ENCODE measurements at places on chromosomes 3 and 15. TPM values are rescaled to one million over a fixed set of nuclear protein-coding genes. Genes with fewer than 3 reads are reported as not detected.

The CCNB2 gene
- total RNA-seq, result 12.2 TPM

The SLC9C1 gene
- not detected for total RNA-seq

The KNL1 gene
- total RNA-seq, result 5.6 TPM

The ZDHHC19 gene
- not detected for total RNA-seq

The PHLDB2 gene
- 134 TPM for total RNA-seq

The DNAJC17 gene
- 38.1 TPM for total RNA-seq

- no peaks in the 10 kb centered on the region for H3K27me3 ChIP-seq
- no peak overlapping the region for H3K27ac ChIP-seq
- no peak overlapping the region for H3K4me3 ChIP-seq
- DNase-seq, result no peak
These were observed 24.6 kb upstream of the ZNF280D start for GRCh38 chr15:56757875-56758274.

DNA sequence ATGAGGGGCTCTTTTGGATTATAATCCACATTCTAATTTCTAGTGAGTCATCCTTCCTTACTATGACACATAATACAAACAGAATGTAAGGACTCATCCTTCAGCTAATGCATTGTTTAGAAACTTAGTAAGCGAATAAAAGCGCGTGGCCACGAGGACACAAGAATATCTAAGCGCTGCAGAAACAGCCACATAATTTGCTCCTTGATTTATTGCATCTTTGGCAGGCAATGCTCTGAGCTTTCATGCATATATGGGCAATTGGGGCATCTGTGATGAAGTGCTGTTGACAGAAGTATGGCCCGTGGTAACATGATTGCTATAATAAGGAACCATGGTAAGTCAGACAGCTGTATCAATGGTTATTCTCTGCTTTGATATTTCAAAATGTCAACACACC lies 191.3 kb upstream of the ZNF385D start:
- no peak overlapping the region for H3K27ac ChIP-seq
- no peak for DNase-seq
- H3K4me3 ChIP-seq, result no peak overlapping the region
- H3K36me3 ChIP-seq, result no peaks in the 10 kb centered on the region

GRCh38 chr15:79065706-79066376 lies 24.7 kb downstream of the RASGRF1 start:
- H3K36me3 ChIP-seq, result no peaks in the 10 kb centered on the region
- H3K4me1 ChIP-seq, result no peaks in the 10 kb centered on the region
- H3K27me3 ChIP-seq, result peaks cover 37% of the 10 kb centered on the region
- H3K4me3 ChIP-seq, result no peak overlapping the region

DNA sequence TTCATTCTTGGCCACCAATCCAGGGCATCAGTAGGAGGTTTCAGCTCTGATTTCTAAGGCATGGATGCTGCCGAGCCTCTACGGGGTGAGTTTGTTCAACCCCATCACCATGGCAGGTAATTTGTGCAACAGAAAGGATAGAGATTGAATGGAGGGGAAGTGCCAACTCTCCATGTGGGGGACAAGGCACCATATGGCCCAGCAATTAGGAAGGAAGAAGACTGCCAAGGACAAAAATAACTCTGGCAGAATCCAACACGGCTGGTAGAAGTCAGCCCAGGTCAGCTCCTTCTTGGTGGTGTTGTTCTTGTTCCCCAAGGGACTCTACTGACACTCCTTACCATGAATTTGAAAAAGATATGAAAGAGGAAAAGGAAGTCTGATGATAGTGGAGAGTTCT lies 503.9 kb downstream of the MAGI1 start:
- DNase-seq, result no peak
- peaks cover 8% of the 10 kb centered on the region for H3K4me1 ChIP-seq
- H3K36me3 ChIP-seq, result no peaks in the 10 kb centered on the region
- no peak overlapping the region for H3K4me3 ChIP-seq

GRCh38 chr3:13881536-13882410 lies 1.9 kb upstream of the WNT7A start:
- no peaks in the 10 kb centered on the region for H3K36me3 ChIP-seq
- H3K4me3 ChIP-seq, result no peak overlapping the region
- peak; percentile 63 for DNase-seq
- H3K27ac ChIP-seq, result no peak overlapping the region

GRCh38 chr3:174498638-174499037 lies 360.5 kb upstream of the NAALADL2 start:
- no peak overlapping the region for H3K4me3 ChIP-seq
- DNase-seq, result no peak
- H3K4me1 ChIP-seq, result peaks cover 30% of the 10 kb centered on the region
- H3K27ac ChIP-seq, result no peak overlapping the region
- H3K27me3 ChIP-seq, result no peaks in the 10 kb centered on the region
- no peaks in the 10 kb centered on the region for H3K36me3 ChIP-seq

DNA sequence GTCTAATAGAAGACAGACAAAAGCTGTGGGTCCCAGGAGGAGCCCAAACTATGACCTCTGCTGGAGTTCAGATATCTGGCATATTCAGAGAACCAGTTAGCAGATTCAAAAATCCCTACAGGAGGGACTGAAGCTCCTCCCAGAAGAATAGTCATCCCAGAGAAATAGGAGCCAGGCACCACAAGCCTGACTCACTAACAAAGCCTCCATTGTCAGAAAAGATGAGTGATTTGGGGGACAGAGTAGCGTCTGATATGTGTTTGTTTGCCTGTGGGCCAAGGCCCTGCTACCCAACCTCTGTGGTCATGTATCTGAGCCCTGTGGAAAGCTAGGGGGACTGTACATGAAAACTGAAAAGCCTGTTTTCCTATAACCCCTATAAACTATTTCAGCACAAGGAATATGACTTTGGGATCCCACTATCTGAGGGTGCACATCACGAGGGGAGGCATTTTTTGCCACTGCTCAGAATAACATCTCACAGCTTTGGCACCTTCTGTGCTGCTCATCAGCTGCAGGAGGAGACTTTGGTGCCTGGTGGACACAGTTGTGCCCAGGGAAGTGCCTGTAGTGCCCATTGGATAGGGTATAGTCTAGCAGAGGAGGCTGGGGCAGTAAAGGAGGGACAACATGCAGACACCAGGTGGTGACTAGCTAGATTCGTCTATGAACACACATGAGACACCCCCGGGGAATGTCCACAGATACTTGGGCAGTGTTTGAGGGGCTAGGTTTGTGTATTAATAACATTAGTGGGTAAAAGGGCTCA lies 9.7 kb upstream of the LARP6 start:
- no peak for DNase-seq
- peak overlapping the region; percentile 91 for H3K27ac ChIP-seq
- no peaks in the 10 kb centered on the region for H3K36me3 ChIP-seq
- H3K27me3 ChIP-seq, result no peaks in the 10 kb centered on the region

DNA sequence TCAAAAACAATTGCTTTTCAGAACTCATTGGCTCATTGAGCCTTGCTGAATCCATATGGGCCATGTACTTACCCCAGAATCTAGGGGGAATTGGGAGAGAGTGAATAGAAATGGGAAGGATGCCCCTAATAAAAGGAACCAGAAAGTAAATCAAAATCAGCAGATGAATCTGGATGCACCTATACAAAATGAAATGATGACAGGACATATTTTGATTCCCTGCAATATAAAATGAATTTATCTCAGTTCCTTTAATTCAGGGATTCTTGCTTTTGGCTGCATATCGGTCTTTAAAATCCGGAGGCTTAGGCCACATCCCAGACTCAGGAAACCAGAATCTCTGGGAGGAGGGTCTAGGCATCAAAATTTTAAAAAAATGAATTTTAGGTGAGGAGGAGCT lies 107.7 kb upstream of the NEO1 start:
- H3K27me3 ChIP-seq, result peaks cover 8% of the 10 kb centered on the region
- DNase-seq, result no peak
- no peaks in the 10 kb centered on the region for H3K4me1 ChIP-seq
- H3K36me3 ChIP-seq, result peaks cover 1% of the 10 kb centered on the region

DNA sequence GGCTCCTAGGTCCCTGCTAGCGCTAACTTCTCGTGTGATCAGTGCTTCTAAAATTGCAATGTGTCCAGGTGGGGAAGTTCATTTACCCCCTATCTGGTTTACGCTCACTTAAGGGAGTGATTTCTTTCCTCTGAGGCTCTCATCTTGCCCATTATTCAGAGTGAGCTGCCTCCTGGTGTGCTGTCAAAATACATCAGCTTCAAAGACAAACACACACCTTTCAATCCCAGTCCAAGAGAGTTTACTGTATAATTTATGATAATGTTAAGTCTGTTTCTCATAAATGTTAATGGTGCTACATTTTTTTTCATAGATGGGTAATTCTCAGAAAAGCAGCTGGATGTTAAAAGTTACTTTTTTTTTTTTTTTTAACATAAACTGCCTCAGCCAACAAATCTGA lies 112.3 kb downstream of the RORA start:
- H3K27me3 ChIP-seq, result peaks cover 8% of the 10 kb centered on the region
- DNase-seq, result no peak
- no peak overlapping the region for H3K27ac ChIP-seq
- peaks cover 4% of the 10 kb centered on the region for H3K4me1 ChIP-seq

DNA sequence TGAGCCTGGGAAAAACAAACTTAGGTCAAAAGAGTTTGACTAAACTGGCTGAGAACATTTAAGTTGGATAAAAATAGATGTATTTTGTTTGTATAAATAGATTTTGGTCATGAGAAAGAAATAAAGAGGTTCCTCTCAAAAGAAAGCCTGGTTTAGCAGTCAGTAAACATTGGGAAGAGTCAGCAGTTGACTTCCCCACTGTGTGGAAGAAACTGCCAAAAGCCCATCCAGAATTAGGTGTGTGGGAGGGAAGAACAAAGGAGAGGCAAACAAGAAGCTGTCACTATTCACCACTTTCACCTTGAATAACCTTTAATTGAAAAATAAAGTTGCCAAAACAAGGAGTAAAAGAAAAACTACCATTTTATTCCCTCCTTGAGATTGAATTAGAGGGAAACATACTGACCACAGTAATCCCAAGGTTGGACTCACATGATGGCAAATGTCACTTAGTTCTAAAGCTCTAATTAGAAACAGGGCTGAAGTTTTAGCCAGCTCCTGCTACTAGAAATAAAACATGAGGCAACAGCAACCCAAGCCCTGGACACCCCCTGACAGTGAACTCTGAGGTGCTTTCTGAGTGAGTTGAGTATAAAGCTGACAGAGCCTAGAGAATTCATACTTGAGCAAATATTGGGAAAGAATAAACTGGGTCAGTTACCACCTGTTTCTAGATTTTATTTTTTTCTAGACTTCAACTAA lies 139.3 kb downstream of the SERPINI1 start:
- DNase-seq, result no peak
- no peak overlapping the region for H3K4me3 ChIP-seq
- H3K27ac ChIP-seq, result no peak overlapping the region
- no peaks in the 10 kb centered on the region for H3K4me1 ChIP-seq
- H3K27me3 ChIP-seq, result peaks cover 27% of the 10 kb centered on the region

- no peak for DNase-seq
- H3K27ac ChIP-seq, result peak overlapping the region; percentile 57
- H3K4me1 ChIP-seq, result peaks cover 37% of the 10 kb centered on the region
- H3K36me3 ChIP-seq, result no peaks in the 10 kb centered on the region
- no peaks in the 10 kb centered on the region for H3K27me3 ChIP-seq
These were observed 28.5 kb downstream of the SLC6A6 start for GRCh38 chr3:14430706-14431451.

GRCh38 chr15:57780471-57780870 lies 74.0 kb downstream of the POLR2M start:
- H3K4me3 ChIP-seq, result no peak overlapping the region
- H3K36me3 ChIP-seq, result no peaks in the 10 kb centered on the region
- no peak for DNase-seq
- peaks cover 26% of the 10 kb centered on the region for H3K4me1 ChIP-seq

GRCh38 chr3:126295407-126295939 lies 61.7 kb downstream of the KLF15 start:
- DNase-seq, result no peak
- peaks cover 7% of the 10 kb centered on the region for H3K27me3 ChIP-seq
- H3K36me3 ChIP-seq, result no peaks in the 10 kb centered on the region
- H3K4me1 ChIP-seq, result no peaks in the 10 kb centered on the region

DNA sequence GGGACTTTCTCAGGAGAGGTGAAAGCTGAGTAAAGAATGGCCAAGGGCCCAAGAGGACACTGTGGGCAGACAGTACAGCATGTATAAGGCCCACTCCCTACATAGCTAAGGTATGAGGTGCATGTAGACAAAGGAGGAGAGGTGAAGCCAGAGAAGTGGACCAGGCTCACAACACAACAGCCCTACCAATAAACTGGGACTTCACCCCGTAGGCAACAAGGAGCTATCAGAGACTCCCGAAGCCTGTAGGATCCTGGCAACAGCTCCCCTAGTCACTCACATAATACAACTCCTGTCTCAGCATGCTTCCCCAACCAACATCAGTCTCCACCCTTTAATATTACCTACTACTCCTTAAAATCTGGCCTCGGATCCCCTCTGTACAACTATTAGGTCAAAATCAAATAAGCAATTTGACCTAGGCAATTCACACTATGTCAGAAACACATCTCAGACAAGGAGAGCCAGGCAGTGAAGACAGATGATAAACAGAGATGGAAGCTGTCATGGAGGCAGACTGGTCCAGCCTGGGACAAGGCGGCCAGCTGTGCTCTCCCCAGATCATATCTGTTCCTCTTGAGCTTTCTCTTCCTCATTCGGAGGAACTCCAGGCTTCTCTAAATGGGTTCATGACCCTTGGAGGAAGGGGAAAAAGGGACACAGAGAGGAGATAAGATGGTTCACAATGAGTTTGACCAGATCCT lies 1.4 kb downstream of the XXYLT1 start:
- DNase-seq, result no peak
- peak overlapping the region; percentile 76 for H3K27ac ChIP-seq
- peaks cover 5% of the 10 kb centered on the region for H3K36me3 ChIP-seq
- peaks cover 20% of the 10 kb centered on the region for H3K4me1 ChIP-seq
- no peaks in the 10 kb centered on the region for H3K27me3 ChIP-seq

All from osteocyte (in vitro differentiated cells).